ENCODE measurements at places on chromosomes 12 and 14.

GRCh38 chr12:49920241-49920914 lies 16.7 kb upstream of the FAIM2 start:
- no peak for DNase-seq

DNA sequence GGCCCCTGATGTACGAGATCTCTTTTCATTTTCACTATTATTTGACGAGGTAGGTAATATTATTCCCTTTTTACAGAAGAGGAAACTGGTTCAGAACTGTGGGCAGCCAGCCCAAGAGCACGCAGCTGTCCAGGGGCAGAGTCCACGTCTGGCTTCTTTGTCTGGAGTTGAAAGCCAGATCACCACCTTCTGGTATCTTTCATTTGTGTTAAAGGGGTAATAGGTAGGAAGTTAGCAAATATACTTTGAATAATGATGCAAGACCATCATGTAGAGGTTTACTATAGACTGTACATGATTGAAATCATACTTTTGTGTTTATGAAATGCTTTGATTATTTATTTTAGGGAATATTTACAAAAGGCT lies 144.1 kb upstream of the AMIGO2 start:
- no peak for DNase-seq

GRCh38 chr14:86673523-86673969 lies 1143.6 kb downstream of the FLRT2 start:
- DNase-seq, result no peak

- no peak for DNase-seq
These were observed 154.8 kb downstream of the PAX9 start for GRCh38 chr14:36816481-36816880.

- DNase-seq, result no peak
These were observed 68.8 kb downstream of the GALNT16 start for GRCh38 chr14:69328765-69329164.
